ENCODE measurements at places on chromosomes 4 and X.
A peak's percentile ranks its signal among the peaks of the same experiment; 100 is the strongest.

DNA sequence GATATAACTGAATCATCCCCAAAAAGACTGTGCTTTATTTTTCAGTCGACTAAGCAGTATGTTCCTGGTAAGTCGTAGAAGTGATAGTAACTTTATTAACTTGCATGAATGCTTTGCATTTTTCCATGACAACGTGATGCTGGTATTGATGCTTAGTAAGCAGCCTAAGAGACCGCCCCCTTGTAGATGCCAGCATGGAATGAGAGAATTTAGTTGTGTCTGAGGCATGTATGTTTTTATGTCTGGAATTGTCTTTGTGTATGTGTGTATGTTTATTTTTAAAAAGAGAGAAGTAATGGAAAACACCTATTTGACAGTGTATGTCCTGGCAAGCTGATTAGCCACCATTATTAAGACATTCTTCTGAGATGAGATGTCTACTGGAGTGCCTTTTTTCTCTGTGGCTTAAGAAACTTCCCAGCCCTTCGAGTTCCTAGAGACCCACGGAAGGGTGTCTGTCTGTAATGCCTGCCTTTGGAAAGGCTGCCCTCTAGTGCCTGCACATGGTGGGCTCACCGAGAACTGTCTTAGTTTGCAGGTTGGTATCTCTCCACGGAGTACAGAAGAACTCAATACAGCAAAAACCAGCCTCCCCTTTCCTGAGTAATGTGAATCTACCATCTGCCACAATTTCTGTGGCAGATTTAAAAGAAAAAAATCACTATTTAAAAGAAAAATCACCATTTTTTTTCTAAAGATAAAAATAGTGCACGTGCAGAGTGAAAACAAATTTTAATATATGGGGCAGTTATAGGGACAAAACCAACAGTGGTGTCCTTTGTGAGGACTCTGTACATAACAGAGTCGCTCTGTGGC, 85.9 kb downstream of the AASDH start:
- DNase-seq = peak; percentile 47

GRCh38 chr4:37043342-37043741, 201.2 kb upstream of the NWD2 start:
- no peak for DNase-seq

DNA sequence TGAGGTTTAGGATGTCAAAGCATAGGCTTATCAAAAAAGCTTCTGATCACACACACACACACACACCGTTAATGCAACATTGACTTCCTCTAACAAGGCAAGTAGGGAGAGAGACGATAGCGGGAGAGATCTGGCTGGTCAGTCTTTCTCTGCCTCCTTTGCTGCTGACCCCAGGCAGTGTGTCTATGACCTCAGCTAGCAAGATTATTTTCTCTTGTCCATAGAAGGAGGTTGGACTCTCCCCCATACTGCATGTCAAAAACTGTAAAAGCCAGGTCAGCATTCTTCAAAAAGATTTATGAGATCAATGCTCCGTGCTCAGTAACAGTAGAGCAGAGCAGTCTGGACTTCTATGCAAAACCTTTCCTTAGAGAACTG, 63.5 kb upstream of the PGM2 start:
- no peak for DNase-seq

DNA sequence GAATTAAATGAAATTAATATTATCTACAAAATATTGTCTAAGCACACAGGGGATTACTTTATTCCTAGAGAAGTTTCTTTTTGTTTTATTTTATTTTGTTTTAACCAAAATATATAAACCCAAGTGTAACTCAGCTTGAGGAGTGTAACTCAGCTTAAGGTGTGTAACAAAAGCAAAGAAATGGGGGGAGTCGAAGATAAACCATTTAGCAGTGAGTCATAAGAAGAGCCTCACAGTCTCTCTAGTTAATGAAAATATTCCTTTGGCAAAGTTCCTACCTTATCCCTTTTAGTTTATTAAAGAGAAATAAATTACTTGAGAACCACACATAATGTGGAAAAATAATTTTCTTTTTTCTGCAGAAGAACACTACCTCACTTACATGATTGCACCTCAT, 261.8 kb downstream of the KCTD8 start:
- DNase-seq = no peak

DNA sequence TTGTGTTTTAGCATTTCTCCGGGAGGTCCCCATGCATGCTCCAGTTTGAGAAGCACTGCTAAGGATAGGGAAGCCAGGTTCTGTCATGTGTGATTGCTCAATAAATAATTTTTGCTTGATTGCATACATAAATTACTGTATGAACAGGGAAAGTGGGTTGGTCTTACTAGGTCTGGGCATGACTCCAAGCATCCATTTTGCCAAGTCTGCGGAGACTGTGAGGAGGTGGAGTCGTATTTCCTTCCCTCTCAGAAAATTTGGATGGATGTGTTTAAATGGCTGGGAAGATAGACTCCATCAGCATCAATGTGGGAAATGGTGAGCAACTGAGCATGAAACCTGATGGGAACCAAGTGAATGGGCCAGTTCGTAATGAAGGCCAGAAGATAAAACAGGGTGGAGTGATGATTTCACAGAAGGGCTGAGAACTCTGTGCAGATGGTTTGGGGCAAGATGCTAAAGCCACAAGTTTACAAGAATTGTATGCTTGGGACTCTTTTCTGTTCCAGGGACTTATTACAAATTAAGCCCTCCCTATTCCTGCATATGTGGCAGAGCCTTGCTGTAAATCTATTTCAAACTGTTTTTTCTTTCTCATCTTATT, 84.1 kb downstream of the NHS start:
- peak; percentile 8 for DNase-seq

- DNase-seq = no peak
Measured at GRCh38 chrX:148426467-148426866, 74.0 kb upstream of the AFF2 start.

GRCh38 chrX:46573892-46574773, 568 bp downstream of the CHST7 start:
- DNase-seq = no peak

DNA sequence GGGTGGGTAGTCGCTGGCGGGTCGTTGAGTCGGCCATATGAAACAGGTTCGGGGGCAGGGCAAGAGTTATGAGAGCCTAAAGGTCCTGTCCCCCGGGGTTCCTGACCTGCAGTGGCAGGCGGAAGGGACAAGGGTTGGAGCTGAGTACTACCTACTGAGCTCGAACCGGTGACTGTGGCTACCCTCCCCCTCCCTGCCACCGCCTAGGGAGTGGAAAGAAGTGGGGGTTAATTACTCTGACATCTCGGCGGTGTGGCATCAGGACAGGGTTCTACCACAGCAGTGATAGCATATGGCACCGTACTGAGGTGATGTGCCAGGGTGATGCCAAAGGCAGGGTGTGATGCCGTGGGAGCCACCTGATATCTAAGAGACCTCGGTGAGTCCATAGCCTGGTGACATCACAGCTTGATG, 307 bp downstream of the ATG4A start:
- peak; percentile 34 for DNase-seq

DNA sequence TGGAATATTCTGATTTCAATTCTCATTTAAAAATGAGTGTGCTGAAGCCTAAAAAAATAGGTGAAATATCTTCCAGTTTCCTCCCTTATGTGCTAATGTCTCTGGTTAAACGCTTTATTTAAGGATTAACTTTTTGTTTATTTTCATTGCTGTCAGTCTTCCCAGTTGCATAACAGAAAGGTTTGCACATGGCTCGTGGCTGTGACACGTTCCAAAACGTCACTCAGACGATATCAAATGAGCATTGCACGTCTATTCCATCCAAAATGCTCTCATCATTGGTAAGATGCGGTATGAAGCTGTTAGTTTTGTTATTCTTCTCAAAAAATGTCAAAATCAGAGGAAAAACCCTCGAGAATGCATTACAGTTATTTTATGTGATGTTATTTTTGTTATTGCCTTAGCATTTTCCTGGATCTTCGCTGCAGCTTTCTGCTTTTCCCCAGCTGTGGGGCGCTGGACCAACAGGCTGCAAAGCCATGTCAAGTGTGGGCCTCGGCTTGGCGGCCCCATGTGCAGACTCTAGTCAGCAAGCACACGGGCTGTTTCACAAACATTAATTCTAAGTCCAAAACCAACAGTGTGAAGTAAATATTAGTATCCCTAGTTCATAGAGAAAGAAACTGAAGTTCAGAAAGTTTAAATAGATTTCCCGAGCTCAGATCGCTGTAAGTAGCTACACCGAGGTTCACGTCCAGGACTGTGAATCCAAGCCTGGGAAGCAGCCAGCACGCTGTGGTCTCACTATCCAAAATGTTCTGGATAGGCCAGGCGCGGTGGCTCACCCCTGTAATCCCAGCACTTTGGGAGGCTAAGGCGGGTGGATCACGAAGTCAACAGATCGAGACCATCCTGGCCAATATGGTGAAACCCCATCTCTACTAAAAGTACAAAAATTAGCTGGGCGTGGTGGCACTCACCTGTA, 793.4 kb upstream of the FRG1 start:
- no peak for DNase-seq

DNA sequence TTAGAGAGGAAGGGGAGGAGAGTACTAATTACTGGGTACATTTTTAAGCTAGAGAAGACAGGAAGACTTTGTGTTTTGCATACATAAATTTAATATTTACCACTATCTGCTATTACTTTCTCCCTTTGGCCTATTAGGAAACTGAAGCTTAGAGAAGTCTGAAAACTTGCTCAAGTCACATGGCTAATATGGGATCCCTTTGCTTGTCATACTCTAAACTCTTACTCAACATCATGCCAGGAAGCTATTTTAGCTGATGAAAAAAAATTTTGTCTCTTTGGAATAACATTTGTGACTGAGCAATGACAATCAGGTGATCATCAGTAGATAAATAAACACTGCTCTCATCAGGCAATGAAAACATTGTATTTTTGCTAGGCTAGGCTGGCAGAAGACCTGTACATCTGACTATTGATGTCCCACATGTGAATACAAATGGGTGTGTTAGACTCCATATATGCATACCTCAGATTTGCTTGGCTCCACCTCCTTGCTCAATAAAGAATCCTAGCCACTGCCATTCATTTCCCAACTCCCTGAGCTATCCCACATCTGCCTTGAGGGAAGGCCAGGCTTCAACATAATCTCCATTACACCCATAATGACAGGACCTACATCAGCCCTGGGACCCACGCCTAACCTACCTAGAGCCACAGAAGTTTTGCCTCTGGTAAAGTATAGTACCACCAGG, 17.0 kb upstream of the DCLK2 start:
- no peak for DNase-seq

GRCh38 chr4:170089668-170090351, at the start of gene AADAT:
Gene AADAT (minus strand): TSS chr4:170089956. CDS start chr4:170089690, 266 bp downstream.
- DNase-seq = peak; percentile 24

DNA sequence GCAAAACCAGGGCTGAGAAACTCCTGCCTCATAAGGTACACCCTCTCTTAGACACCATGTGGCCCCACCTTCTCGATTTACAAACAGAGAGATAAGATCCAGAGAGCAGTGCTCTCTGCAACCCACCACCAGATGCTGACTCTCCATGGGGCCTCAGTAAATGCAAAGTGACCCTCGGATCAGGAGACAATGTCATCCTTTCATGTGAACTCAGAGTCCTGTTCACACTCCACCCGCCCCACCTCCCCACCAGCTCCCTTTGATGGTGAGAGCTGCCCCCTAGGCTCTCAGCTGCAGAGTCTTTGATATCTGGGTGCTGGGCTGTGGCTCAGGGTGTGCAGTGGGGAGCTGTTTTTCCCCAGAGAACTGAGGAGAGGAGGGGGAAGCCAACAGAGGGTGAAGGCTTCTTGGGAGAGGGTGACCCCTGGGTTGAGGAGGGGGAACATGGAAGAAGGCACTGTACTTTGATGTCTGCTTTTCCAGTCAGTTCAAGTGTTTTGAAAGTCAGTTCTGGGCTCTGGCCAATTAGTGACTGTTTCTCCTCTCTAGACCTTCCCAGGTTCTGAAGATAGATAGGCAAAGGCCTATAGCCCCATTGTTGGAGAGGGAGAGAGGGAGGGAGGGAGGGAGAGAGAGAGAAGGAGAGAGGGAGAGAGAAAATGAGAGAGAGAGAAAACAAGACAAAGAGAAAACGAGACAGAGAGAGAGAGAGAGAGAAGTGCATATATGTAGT, 88.2 kb downstream of the SCD5 start:
- DNase-seq = no peak

GRCh38 chr4:7103031-7103606, 35.3 kb upstream of the GRPEL1 start:
- DNase-seq = peak; percentile 96

DNA sequence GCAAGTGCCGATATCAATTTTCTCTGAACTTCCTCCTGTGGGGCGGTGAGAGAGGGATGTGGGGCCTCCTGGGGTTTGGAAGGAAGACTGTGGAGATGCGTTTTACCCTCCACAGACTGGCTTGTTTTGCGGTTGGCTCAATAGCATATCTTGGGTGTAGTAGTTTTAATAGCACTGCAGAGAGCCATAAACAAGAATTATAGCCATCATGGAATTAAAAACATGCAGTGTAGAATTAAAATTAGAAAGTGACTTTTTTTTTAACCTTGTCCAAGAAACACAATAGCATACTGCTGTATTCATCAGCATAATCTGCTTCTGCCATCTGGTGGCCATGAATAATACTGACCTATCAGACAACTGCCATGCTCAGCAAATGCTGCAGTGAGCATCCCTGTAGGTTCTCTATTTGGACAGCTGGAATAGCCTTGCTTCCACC, 47.3 kb upstream of the SCML1 start:
- peak; percentile 39 for DNase-seq

DNA sequence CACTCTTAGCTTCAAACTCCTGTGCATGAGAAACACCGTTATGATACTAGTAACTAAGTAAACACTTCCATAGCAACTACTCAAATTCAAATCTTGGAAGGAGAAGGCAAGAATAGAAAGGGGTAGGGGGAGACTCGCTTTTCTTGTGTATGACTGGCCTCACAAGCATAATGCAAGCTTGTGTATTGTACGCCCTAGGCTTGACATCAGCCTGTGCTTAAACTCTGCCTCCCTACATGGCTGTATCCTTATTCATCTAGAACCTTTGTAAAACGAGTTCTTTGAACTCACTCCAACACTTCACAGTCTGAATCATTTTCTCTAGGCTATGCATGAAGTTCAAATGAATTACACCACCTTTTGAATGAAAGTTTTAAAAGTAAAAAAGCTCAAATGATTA, 1071.2 kb upstream of the ADGRL3 start:
- DNase-seq = no peak

GRCh38 chrX:51242212-51242611, 90.4 kb upstream of the NUDT10 start:
- DNase-seq = no peak

DNA sequence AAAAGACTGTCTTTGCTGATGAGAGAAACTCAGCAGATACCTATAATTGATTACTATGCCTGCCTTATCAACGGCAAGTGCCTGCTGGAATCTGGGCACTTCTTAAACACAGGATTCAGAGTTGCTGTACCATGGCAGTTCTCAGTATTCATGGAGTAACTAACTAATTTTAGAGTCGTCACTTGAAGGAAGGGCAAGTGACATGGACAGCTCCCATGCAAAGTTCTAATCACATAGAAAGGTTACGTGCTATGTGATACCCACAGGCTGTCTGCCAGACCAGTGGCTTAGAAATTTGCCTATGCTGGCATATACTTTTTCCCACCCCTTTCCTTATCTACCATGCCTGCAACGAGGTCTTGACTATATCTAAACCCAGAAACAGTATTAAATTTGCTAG, 931.1 kb upstream of the TENM3 start:
- DNase-seq = no peak

All from cerebellum (tissue), 4 donors.